H4 (cell line): ENCODE measurements at places on chromosomes 6 and 20.

- no peak for DNase-seq
Measured at GRCh38 chr20:37543828-37544227, 16.2 kb upstream of the BLCAP start.

DNA sequence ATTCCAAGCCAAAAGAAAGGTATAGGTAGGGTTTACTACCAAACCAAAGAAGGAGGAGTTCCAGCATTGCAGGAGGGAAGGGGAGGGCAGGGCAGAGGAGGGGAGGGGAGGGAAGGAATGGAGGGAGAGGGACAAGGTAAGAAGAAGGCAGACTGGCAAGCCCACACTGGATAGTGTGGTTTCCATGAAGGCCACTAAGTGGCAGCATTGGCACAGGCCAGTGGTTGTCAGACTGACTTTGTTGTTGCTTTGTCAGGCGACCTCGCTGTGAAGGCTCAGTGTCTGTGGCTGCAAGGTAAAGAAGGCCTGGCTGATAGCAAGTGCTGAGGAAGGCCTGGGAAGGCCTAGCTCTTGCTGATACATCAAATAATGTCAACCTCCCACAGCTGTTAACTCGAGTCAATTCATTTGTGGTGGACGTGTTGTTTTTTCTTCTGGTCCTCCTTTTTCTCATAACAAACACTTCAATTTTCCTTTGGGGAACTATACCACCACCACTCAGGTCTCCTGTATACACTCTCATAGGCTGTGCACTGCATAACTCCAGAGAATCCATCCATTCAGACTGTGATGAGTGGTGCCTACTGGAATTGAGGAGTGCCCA lies 7.7 kb upstream of the ZNF334 start:
- DNase-seq: peak; percentile 52

GRCh38 chr6:170091000-170091638 lies 199.8 kb downstream of the DLL1 start:
- no peak for DNase-seq

DNA sequence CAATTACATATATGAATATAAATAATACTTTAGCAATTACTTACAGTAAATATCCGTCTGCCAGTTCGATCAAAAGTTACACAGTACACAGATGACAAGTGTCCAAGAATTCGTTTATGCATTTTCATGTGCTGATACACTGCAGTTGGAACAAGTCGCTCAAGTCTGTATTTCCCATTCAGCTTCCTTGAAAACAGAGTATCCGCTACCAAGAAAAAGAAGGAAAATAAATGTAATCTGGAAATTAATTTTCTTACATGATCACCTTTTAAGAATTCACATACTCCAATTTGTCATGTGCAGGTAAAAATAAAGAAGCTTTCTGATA lies 35.3 kb downstream of the PHIP start:
- no peak for DNase-seq

DNA sequence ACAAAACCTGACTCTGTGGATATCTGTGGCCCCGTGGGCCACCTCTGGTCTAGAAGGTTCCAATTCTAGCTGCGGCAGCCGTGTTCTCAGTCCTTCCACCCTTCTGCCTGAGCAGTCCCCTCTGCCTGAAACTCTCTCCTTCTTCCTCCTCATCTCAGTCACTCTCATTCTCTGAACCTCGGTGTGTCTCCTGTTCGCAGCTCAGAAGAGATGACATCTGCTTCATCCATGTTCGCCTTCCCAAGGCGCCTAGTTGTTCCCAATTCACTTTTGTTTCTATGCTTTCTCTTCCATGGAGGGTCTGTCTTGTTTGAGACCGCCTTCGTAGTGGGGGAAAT lies 95.5 kb downstream of the CEBPB start:
- no peak for DNase-seq

DNA sequence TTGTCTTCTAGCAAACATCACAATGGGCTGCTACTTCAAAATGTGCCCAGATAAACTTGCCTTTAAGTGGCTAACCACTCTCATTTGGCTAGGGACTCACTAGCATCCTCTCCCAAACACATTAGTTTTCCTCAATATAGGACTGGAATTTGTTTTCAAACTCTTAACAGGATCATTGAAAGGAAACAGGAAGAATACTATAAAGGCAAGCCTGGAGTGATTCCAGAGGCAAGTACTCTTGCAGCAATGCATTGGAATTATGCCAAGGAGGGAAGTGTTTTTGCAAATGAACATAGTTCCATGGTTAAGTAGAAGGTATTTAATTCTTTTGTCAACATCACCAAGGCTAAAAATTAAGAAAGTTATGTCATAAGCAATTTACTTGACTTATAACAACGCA lies 12.2 kb downstream of the EPHA7 start:
- no peak for DNase-seq

DNA sequence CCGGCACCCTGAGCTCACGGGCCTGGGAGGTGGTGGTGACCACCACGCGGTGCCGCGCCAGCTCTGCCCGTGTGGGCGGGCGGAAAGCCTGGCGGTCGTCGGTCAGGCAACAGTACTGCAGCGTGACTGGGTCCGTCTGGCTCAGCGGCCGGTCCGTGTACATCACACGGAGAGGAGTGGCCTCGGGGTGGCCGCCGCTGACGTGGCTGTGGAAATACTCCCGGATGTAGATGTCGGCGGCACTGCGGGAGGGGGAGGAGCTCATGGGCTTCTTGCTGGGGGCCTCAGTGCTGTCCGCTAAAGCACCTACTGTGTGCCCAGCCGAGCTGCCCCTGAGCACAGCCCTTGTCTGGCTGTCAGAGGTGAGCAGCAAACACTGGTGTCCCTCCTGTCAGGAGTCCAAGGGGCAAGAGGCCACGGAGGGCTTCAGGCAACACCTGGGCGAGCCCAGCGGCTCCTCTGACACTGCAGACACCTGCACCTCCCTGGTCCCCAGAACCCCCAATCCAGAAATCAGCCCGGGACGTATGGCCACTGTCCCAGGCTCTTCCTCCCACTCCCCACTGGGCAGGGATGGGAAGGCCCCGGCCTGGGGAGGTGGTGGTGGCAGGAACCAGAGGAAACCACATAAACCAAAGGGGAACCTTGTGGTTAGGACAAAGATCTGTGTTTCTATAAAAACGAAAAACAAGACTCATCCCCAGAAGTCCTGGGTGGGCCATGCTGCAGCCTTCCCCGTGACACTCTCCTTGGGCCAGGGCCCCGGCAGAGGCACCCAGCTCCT lies 6.5 kb downstream of the HELZ2 start:
- no peak for DNase-seq

DNA sequence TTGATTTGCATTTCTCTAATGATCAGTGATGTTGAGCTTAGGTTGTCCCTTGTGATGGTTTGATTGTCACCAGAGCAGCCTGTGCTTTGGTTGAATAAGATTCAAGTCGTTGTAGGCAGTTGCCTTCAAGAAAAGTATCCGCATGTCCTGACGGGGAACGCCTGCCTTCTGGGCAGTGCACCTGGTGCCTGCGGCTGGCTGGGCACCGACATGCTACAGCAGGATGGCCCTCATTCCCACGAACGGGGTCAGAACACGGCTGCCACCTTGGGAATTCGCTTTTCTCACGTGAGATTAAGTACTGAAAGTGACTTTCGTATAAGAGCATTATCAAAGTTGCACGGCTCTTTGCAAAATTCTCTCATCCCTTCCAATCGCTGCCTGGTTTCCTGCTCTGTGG lies 78.4 kb downstream of the CDH4 start:
- DNase-seq: no peak

GRCh38 chr6:79453558-79454042 lies 83.6 kb downstream of the LCA5 start:
- no peak for DNase-seq

GRCh38 chr6:36610041-36610955 lies 16.1 kb downstream of the SRSF3 start:
- no peak for DNase-seq

DNA sequence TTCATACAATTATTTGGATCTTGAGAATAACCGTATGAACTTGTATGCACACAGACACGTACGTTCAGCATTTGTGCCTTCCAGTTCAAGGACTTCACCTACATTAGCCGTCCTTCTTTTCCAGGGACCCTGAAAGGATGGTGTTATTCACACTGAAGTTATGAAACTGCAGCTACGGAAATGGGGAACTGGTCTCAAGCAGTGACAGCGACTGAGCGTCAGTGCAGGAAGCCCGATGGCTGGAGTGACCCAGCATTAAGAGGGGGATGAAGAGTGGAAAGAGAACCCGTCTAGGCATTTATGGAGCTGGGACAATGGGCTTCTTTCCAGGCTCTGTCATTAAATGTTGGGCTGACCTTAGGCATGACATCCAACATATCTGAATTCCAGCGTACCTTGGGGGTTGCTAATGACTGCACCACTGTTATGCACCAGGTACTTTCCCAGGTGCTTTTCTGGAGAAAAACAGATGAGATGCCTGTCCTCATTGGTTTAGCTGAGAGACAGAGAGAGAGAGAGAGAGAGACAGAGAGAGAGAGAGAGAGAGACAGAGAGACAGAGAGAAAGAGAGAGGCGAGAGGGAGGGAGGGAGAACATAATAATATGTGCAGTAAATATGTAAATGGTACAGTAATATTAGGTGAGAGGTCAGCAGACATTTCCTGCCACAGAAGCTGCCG lies 204.7 kb upstream of the EXOC2 start:
- DNase-seq: no peak

GRCh38 chr6:90730151-90730673 lies 143.3 kb upstream of the MAP3K7 start:
- no peak for DNase-seq

GRCh38 chr6:116373300-116373699 lies 2.6 kb downstream of the DSE start:
- no peak for DNase-seq

- DNase-seq: no peak
Measured at GRCh38 chr20:60905919-60906318, 346.1 kb upstream of the CDH4 start.

DNA sequence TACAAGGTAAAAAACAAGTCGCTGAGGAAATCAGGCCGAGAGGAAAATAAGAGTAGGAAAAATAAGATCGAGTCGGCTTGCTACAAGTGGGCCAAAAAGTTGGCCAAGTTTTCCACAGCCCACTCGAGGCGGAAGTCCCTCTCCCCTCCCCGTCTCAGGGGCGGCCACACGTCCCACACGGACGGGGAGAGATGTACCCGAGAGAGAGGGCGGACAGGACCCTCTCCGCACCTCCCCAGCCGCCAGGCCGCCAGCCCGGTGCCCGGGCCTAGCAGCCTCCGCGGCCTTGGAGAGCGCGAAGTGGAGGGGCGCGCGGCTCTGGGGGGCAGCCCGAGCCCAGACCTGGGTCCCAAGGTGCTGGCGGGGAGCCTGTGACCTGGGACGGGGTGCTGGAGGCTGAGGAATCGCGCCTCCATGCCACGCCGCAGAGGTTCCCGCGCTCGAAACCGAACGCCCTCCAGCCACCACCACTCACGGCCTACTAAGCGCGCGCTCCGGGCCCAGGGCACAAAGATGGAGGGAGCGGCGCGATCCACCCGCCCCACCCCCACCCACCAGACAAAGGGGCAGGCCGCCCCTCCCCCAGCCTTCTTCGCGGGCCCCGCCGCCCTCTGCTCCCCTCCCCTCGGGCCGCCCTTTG lies 1.9 kb upstream of the HMGA1 start:
- DNase-seq: no peak

DNA sequence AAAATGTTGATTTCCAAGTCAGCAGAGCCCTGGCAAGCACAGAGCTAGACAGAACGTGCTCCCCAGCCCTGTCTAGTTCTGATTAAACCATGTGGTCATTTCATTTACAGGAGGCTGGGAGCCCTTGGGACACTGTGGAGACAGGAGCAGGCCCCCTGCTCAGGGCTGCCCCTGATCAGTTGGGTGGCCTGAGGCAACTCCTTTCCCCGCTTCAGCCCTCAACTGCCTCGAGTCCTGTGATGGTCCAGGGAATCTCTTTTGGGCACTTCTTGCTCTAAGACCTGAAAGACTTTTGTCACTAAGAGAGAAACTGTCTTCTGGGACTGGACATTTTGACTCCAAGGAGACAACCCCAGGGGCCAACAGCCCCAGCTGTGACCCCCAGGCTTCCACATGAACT lies 13.5 kb downstream of the DYNLRB1 start:
- no peak for DNase-seq

DNA sequence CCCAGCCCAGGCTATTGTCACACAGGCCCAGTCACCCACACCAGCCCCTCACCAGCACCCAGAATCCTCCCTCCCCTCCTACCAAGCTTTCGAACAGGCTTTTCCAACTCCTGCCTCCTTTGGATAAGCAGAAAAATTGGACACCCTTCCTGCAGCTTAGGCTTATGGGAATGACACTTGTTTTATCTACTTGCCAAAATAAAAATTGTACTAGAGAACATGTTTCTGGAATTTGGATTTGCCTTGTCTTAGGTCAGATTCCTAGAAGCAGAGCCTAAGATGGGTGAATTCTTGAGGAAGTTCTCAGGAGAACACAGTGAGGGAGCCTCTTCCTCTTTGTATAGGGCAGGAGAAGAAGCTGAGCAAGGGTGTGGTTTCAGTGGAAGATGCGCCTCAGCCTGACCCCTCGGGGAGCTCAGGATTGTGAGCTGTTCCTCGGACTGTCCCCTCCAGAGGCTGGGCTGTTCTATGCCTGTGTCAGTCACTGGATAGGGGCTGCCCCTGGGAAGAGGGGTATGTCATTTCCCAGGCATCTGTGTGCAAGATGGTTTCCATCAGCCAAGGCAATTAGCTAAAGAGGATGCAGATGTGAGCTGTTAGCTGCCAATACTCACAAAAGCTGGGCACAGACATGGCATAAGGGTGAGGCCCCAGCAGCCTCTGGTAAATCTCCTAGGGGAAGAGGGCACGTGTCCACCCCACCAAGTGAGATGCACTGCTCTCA lies 33.9 kb downstream of the ITPR3 start:
- DNase-seq: no peak

DNA sequence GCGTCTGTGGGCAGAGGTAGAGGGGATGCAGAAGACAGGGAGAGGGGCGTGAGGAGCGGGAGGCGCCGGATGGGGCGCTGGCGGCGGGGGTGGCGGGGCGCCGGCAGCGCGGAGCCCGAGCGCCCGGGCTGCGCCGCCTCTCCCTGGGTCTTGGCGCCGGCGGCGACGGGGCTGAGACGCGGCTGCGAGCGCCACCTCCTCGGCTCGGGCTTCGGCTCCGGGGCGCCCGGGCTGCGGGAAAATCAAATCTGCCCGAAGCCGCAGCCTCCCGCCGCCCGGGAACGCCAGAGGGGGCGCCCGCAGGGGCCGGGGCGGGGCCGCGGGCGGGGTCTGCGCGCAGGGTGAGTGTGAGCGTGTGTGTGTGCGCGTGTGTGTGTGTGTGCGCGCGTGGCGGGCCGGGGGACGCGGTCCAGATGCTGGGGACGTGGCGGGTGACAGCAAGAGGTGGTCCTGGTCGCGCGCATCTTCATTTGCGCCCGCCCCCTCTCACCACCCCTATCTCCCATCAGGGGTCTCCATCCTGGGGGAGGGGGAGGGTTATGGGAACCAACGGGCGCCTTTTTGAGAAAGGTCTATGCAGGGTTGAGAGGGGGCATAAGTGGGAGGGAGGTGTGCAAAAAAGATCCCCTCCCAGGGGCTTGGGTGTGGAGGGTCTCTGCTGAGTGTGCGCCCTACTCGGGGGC lies 646 bp upstream of the CPNE5 start:
- no peak for DNase-seq
